ENCODE measurements at places on chromosomes 7 and 10.

DNA sequence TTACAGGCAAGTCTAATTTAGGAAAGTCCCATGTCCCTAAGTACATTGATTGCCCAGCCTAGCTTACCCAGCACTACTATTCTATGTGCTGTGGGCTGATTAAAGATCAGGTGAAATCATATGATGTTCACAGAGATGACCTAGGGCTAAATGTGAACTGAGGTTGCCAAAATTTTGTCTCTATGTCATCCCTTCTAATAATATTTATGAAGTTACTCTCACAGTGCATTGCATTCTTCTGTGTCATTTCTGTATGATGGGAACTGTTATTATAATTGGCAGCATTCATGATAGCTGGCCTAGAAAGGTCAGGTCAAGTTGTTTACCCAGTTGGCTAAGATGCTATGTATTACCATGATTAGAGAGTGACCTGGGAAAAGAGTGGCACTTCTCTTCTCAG is 2.8 kb upstream of the PDK4 start:
- DNase-seq: no peak

GRCh38 chr7:70383066-70383782 is 748.7 kb upstream of the GALNT17 start:
- no peak for DNase-seq

GRCh38 chr7:84194484-84195271 is at the start of gene SEMA3A:
SEMA3A (minus strand) TSS chr7:84194789; CDS start chr7:84194586, 203 bp downstream.
- peak; percentile 5 for DNase-seq

DNA sequence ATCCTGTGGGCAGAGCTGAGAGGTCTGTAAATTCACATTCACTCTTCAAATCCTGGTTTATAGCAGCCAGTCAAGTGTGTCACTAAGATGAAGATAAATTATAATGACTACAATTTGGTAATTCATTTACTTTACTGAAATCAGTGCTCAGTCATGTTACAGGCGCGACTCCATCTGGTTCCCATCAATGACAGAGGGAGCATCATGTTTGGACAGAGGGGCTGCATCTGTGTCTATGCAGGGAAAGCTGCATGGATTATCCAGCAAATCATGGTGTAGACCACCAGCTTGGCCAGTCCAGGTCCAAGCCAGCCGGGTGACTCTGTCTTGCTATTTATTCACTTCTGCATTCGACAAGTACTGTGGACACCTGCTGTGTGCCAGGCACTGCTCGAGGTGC is 214.1 kb upstream of the ZNF32 start:
- DNase-seq: no peak

- no peak for DNase-seq
Observed at GRCh38 chr10:124754227-124754626, 10.0 kb upstream of the FAM53B start.

GRCh38 chr10:74932648-74933047 is 106.2 kb downstream of the KAT6B start:
- DNase-seq: no peak

All from stimulated activated CD4-positive, alpha-beta T cell treated with anti-CD3 and anti-CD28 coated beads, Interleukin-2, amount 100 ng/mL, for 24 hours (primary cell).